SJCRH30 (cell line): ENCODE measurements at places on chromosomes 11 and 22.

- no peak for DNase-seq
Measured at GRCh38 chr22:29511126-29511862, 31.3 kb downstream of the NEFH start.

DNA sequence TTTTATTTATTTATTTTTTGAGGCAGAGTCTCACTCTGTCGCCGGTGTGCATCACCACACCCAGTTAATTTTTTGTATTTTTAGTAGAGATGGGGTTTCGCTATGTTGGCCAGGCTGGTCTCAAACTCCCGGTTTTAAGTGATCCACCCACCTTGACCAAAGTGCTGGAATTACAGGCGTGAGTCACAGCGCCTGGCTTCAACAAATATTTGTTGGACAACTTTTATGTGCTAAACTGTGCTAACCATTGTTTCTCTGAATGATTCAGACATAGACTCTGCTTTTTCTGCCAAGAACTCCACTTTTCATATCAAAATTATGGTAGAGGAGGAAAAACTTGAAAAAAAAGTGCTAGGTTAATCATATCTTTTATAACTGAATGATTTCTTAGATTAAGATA is 36.3 kb downstream of the MMP7 start:
- DNase-seq, result no peak

GRCh38 chr11:100922121-100922520 is 207.5 kb downstream of the PGR start:
- peak; percentile 42 for DNase-seq

DNA sequence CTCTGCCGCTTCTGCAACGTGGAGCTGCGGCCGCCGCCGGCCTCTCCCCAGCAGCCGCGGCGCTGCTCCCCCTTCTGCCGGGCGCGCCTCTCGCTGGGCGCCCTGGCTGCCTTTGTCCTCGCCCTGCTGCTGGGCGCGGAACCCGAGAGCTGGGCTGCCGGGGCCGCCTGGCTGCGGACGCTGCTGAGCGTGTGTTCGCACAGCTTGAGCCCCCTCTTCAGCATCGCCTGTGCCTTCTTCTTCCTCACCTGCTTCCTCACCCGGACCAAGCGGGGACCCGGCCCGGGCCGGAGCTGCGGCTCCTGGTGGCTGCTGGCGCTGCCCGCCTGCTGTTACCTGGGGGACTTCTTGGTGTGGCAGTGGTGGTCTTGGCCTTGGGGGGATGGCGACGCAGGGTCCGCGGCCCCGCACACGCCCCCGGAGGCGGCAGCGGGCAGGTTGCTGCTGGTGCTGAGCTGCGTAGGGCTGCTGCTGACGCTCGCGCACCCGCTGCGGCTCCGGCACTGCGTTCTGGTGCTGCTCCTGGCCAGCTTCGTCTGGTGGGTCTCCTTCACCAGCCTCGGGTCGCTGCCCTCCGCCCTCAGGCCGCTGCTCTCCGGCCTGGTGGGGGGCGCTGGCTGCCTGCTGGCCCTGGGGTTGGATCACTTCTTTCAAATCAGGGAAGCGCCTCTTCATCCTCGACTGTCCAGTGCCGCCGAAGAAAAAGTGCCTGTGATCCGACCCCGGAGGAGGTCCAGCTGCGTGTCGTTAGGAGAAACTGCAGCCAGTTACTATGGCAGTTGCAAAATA is 816 bp downstream of the PDE3B start:
- peak; percentile 66 for DNase-seq

DNA sequence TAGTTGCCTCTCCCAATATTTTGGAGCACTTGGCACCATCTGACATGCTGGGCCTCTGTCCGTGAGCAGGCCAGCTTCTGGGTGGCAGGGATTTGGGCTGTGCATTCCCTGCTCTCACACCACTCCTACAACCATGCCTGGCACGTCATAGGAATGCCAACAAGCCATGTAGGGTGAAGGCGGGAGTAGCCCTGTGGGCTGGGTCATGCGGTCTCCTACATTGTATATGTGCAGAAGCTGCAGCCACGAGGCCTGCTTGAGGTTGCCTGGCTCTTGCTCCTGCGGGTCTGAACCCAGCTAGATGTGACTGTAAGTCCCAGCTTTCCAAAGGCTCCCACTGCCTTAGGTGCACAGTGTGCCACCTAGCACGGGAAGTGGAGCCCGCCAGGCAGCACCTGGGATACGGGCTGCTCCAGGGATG is 14.5 kb downstream of the MYEOV start:
- no peak for DNase-seq

- DNase-seq, result peak; percentile 32
Measured at GRCh38 chr11:117822074-117823033, 2.2 kb downstream of the FXYD2 start.

DNA sequence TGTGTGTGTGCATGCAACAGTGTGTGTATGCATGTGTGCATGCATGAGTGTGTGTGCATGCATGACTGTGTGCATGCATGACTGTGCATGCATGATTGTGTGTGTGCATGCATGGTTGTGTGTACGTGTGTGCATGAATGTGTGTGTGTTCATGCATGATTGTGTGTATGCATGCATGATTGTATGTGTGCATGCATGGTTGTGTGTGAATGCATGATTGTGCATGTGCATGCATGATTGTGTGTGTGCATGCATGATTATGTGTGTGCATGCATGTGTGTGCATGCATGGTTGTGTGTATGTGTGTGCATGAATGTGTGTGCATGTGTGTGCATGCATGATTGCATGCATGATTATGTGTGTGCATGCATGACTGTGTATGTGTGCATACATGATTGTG is 1052.0 kb downstream of the TBC1D22A start:
- DNase-seq, result no peak

DNA sequence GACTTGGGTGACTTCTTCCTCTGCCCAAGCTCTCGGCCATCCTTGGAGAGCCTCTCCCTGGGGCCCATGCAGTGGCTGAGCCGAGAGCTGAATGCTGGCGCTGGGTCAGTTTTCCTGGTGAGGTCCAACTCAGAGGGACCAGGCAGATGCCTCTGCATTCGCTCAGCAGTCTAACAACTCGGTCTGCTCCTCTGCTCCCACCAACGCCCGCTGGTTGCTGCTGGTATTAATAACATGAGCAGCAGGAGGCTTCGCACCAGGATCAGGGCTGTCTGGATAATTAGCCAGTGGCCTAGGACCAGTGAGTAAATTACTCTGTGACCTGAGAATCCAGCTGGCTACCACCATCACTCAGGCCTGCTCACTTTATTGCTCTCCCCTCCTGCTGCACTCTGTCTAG is 77.7 kb upstream of the FAM181B start:
- DNase-seq, result no peak

DNA sequence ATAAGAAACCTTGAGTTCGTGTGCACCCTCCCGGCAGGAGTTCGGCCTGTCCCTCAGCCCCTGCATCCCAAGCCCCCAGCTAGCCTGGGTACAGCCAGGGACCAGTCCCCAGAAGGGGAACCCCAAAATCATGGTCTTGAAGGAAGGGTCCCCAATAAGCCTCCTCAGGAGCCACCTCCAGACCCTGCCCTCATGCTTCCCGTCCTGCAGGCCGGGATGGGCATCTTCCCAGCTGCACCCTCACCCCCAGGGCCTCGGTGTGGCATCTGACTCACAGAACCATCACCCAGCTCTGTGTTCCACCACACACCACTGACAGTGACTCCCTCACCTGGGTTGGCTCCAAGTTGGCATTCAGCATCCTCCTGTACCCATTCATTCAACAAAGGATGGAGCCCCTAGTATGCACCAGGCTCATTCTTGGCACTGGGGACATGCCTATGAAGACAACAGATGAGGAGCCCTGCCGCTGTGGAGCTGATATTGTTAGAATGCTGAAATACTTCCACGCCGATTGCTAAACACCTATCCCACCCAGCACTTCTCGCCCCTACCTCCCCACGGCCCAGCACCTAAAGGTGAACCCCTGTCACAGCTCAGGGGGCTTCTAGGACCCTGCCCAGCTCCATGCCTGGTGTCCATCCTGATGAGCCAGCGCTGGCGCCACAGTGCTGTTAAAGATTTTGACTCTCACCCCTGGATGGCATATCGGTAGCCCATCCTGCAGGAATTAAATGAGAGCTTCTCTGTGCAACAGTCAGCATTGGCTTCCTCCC is 77.8 kb downstream of the BUD13 start:
- no peak for DNase-seq

DNA sequence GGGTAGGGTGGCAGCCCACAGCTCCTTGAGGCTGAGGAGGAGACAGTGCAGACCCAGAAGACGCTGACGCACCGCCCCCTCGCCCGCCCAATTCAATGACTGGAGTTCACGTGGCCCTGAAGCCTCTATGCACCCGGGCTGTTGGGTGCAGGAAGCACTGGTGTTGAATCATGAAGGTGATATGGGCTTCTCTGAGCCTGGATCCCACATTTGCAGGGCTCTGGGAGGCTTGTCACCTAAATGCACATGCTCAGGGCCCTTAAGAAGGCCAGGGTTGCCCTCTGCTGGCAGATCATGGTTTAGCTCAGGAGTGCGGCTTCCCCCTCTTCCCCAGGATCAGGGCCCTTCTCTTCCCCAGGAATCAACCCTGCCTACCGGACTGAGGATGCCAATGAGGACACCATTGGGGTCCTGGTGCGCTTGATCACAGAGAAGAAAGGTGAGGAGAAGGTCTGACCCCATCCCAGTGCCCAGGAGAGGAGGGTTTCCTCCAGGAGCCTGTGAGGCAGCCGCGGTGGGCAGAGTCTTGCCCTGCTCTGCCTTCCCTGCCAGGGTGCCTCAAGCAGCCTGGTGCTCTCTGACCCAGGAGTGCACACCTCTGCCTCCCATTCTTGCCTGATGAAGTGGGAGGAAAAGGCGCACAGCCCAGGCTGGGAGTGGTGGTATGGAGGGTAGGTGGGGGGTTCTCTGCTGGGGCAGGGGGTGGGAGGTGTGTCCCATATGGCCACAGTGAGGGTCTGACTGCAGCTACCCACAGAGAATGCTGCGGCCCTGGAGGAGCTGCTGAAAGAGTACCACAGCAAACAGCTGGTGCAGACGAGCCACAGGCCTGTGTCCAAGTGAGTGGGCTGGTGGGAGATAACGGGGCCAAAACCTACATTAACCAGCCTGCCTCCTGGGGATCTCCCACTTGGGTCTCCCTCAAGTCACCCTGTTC is 17.5 kb downstream of the RELT start:
- DNase-seq, result peak; percentile 68

- DNase-seq, result no peak
Measured at GRCh38 chr22:45830531-45831245, 146.3 kb downstream of the WNT7B start.

- DNase-seq, result no peak
Measured at GRCh38 chr22:47345025-47345424, 582.6 kb downstream of the TBC1D22A start.

DNA sequence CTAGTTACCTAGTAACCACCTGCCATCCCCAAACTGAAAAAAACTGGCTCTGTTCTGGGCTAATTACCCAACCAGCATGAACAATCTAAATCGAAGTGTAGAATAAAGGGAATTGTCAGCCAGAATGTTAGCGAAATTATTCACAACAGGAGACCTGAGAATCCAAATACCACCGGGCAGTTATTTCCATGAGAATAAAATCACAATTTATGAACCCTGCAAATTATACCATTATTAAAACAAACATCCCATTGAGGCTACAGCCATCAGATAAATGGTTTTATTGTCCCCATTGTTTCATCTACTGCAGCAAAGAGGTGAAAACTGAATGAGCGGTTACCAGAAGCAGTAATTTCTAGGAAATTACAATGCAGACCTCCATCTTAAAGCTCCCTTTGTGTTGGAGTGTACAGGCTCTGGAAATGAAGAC is 21.7 kb downstream of the FAM168A start:
- DNase-seq, result no peak

- no peak for DNase-seq
Measured at GRCh38 chr11:75035256-75035655, 46.5 kb downstream of the NEU3 start.

DNA sequence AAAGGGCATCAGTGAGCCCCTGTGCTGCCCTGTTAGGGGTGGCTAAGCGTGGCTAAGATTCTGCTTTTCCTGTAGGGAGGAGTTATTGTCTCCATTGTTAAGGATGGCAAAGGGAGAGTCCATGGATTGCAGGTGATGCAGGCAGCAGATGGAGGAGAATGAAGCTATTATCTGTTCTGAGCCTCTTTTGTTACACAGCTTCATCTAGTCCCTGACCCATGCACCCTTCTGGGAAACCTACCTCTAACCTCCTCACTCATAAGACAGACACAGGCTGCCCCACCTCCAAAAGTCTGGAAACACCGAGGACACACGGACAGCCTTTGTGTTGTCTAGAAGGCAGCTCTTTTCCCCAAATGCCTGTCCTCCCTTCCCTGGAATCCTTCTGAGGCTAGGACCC is 13.7 kb downstream of the SMIM38 start:
- no peak for DNase-seq

DNA sequence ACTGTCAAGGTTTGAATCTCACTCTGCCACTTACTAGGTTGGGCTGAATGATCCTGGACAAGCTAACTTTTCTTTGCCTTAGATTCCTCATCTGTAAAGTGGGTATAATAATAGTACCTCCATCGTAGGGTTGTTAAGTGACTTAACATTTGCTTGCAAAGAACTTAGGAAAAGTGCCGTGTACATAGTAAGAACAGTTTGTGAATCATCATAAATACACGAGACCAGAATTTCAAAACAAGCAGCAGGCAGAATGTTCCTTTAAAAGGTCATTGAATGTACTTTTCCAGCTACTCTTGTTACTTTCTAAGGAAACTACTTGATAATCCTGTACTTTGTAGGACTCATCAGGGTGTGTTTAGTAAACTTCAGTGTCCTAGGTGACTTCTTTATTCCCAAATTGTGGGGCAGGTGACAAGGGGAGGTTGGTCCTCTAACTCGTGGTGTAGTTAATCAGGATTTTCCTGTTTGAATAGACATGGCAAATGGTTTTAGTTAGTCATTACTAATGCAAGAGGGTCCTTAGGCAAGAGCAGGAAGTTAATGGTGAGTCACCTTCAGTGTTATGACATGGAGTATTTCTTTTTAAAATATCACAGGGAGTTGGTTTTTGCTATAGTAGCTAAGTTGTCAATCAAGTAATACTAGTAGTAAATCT is 67.9 kb downstream of the YAP1 start:
- no peak for DNase-seq

GRCh38 chr11:60633645-60634044 is 65.8 kb upstream of the MS4A8 start:
- no peak for DNase-seq

DNA sequence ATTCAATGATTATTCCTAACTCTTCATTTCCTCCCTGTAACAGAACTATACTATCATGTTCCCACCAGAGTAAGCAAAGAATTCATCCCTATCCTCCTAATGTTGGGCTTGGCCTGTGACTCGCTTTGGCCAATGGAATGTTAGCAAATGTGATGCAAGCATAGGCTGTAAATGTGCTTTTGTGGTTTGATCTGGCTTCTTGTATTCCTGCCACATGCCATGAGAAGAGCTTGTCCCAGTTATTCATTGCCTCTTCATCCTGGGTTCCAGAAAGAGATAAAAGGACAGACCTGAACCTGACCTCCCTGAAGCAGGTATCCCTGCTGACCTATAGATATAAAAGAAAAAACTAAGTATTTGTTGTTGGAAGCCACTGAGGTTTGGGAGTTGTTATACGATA is 51.0 kb downstream of the SYTL2 start:
- peak; percentile 51 for DNase-seq

- DNase-seq, result no peak
Measured at GRCh38 chr11:109041876-109042275, 377.0 kb downstream of the DDX10 start.
